ENCODE measurements at places on chromosomes 6 and 20.

GRCh38 chr20:38591474-38592410, 9.9 kb upstream of the ARHGAP40 start:
- no peak for DNase-seq

GRCh38 chr6:46281110-46281509, 110.3 kb upstream of the ENPP5 start:
- DNase-seq = no peak

GRCh38 chr6:127164036-127164435, 45.6 kb downstream of the RSPO3 start:
- no peak for DNase-seq

GRCh38 chr20:43789593-43789992, 62.8 kb upstream of the GTSF1L start:
- DNase-seq = no peak

GRCh38 chr6:2763876-2764540, 1.2 kb upstream of the WRNIP1 start:
- no peak for DNase-seq

- peak; percentile 7 for DNase-seq
Measured at GRCh38 chr6:115882174-115882573, 178.5 kb downstream of the FRK start.

Measured in fibroblast of skin of right biceps (primary cell).